ENCODE measurements at places on chromosomes 3 and 15.

DNA sequence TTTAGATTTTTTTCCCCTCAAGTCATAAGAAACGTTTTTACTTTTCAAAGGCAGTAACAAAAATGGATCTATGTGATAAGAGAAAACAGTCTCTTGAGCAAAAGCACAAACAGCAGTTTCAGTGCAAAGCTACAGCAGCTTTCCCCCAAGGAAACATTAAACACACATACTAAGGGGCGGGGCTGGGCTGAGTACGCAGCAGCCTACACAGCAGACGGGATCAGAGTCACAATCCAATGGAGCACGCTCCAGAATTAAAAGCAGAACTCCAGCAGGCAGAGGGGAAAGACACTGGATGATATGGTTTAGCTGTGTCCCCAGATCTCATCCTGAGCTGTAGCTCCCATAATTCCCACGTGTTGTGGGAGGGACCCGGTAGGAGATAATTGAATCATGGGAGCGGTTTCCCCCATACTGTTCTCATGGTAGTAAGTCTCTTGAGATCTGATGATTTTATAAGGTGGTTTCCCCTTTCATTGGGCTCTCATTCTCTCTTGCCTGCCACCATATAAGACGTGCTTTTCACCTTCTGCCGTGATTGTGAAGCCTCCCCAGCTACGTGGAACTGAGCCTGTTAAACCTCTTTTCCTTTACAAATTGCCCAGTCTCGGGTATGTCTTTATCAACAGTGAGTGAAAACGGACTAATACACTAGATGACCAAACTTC is 116.2 kb upstream of the SLCO3A1 start:
- DNase-seq: no peak

DNA sequence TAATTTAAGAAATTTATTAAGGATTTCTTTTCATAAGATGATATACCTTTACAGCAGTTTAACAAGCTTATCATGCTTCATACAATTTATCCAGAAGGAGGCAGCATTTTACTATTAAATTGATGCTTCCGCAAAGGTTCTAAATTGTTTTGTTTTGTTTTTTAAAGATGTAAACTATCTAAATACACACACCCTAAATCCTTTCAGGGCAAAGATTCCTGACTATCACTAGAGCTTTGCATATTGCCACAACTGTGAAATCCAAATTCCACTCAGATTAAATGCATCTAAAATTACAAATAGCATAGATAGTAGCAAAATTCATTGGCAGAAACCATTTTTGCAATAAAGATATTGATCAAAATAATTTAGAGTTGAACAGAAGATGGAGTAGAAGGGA is 44.5 kb upstream of the CCNL1 start:
- no peak for DNase-seq

GRCh38 chr15:46646490-46646889 is 1011.7 kb downstream of the SQOR start:
- no peak for DNase-seq

DNA sequence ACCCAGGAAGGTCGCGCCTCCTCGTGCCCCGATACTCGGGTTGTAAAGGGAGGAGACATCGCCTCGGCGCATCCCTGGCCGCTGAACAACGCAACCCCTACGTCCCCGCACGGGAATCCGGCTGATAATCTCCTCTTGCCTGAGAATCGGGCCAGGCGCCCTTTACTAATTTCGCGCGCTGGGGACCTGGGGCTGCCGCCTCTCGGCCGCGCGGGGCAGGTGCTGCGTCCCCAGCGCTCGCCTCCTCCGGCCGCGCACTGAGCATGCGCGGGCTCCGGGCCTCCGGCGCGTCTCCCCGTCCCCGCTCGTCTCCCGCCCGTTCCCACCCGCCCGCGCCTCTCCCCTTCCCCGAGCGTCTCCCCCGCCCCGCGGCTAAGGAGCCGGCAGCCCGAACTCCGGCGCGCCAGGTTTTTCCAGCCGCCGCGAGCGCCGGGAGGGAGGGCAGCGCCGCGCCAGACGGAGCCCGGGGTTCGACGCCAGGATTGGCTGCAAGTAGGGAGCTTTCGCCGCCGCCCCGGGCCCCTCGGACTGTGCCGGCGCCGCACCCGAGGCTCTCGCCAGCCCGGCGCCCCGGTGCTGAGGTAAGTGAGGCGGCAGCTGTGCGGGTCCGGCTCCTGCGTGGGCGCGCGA is at the start of gene CNTN4:
TSS of gene CNTN4 (plus strand) at position 469 of the 630 bp plus-strand sequence.
- no peak for DNase-seq

DNA sequence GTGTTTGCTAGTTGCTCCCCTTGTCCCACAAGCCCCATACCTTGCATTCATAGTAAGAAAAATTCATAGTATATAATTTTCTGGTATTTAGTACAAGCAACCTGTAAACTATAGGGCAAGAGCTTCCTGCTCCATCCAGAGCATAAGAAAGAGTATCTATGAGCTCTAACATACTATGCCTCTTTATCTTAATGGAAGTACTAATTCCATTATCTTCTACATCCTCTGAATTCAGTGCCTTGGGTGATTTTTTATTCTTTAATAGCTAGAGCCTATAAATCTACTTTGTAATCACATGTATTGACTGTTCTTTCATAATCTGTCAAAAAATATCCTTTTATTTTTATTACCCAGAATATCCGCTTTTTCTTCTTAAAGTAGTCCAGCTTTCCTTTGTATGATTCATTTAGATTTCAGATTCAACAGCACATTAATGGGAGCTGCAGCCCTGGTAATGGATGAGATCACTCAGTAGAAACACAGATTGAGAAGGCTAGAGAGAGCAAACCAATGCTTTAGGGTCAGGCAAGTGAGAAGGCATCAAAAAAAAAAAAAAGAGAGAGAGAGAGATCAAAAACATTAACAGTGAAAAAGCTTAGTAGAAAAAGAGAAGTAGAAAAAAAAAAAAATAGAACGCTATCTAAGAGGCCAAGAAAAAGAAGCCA is 511.5 kb upstream of the NAALADL2 start:
- no peak for DNase-seq

- no peak for DNase-seq
Measured at GRCh38 chr3:42157540-42158538, 66.7 kb downstream of the TRAK1 start.

DNA sequence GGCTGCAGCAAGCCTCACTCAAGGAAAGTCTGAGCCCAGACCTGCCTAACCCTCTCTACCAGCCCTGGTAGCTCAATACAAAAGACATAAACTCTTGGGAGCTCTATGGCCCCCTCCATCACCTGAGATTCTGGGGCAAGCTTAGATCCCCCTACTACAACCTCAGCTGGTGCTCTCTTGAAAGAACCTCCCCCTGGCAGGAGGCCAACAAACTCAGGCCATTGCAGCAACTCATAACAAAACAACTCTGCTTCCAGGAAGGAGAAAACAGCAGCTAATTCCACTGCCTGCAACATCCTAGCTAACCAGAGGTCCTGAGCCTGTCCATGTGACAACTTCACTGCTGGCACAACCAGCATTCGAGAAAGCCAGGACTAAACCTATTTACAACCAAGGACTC is 169.2 kb downstream of the ROBO1 start:
- no peak for DNase-seq

DNA sequence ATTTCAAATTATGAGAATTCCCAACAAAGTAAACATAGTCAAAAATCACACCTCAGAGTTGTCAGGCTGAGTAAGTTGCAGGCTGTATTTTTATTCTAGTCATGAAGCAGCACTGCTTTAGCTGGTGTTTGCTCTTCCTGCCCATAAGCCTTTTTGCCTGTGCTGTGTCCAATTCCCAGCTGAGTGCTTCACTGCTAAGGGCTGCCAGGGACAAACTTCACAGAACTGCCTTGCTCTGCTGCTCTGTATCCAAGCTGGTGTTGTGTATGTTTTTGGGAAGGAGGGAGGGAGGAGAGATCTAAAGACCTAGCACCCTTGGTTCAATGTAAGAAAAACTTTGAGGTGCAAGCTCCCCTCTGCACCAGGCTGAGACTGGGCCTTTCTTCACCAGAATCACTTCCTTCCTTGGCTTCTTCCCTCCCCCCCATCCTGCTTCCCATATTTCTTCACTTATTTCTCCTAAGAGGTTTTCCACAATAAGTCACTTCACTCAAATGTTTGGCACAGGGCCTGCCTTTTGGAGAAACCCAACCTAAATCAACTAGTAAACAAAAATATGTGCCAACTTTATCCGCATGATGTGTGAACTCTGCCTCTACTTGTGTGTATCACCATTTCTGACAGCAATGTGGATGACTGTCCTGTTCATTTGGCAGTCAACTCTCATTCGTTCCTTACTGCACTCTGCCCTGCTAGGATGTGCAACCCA is 156.1 kb downstream of the TBL1XR1 start:
- DNase-seq: no peak

DNA sequence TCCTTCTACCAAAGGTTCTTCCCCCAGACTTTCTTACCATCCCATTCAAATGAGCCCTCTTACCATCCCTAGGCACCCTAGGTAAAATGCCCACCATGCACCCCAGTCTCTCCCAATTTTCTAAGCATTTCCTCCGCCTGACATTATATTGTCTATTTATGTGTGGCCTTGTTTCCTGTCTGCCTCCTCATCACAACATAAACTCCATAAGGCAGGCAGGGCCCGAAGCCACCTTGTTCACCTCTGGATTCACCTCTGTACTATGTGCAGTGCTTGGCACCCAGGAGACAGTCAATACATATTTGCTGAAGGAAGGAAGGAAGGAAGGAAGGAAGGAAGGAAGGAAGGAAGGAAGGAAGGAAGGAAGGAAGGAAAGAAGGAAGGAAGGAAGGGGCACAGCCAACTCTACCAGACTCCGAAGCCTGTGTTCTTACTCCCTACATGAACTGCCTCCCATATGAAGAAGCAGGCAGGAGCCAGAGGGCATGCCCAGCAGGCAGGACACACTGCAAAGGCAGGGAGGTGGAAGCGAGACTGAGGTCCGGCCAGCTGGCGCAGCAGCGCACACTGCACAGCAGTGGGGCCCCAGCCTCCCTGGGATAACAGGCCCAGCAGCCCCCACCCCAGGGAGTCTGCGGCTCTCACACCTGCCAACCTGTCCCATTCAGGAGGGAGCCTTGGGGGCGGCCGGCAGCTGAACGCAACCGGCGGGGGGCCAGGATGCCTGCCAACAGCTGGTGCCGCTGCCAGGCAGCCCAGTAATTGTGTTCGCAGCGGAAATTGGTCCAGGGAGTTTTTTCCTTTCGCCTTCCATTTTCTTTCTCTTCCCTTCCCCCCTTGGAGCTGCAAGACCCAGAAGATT is 106.0 kb upstream of the LINGO1 start:
- DNase-seq: no peak

GRCh38 chr3:99439892-99440291 is 198.5 kb upstream of the COL8A1 start:
- no peak for DNase-seq

GRCh38 chr3:192130534-192131132 is 596.7 kb downstream of the FGF12 start:
- DNase-seq: no peak

DNA sequence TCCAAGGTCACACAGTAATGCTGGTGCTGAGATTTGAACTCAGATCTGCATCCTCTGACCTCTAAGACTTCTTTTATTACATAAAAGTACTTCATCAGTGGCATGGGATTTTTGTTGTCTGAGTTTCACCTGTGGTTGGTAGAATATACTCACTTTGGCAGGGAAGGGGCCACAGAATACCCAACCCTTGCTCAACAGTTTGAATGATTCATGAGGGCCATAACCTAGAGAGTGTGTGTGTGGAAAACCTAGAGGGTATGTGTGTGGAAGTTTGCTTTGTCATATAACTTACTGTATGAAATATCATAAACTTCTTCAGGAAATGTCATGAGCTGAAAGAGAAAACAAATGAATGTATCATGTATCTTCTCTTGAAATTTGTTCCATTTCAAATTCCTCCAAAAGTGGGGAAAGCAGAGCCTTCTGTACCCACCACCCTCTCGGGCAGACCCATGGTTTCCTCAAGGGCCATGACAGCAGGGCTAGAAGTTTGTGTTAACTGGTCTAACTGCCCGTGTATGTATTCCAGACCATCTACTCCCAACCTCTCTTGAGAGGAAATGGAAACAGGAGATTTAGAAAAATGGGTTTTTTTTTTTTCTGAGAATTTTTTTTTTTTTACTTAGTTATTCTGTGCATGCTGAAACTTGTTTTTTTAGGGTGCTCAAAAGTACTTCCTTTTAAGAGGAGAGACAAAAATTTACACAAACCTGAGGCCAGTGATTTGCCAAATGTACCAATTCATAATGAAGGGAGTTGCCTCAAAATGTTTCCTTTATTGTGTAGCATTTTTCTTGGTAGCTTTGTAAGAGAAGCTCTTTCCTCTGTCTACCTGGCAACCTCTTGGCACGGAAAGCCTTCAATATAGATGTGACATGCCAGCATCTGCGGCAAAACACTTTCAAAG is 127.0 kb downstream of the TPRG1 start:
- no peak for DNase-seq

DNA sequence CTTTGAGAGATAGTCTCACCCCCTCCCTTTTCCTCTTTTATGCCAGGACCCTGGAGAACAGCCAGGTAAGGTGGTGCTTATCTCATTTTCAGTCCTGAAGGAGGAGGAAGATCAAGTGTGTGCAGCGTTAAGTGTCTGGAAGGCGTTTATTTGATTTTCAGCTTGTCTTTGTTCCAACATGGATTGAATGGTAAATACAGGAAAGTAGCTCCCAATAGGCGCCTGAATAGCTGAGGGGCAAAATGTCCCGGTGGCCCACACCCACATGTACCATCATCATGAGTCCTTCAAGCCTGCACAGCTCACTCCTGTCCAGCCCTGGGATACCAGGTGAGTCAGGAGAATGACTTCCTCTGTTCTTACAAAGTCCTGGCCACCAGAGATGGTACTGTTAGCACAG is 73.5 kb downstream of the CEMIP start:
- DNase-seq: no peak

GRCh38 chr3:198030726-198031125 is 70.7 kb downstream of the LMLN start:
- no peak for DNase-seq

DNA sequence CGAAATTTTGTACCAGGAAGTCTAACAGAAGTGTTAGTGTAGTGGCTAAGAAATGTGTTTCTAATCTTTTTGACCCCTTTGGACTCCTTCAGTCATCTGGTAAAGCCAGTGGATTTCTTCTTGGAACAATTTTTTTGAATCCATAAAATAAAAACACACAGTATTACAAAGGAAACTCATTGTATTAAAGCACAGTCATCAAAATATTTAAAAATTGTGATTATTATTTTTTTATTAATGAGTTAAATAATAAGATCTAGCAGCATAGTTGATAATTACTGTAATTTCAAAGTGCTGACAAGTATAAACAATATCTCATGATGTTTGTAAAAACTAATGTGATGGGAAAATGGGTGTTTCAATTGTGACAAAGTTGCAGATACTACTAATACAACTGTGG is 72.2 kb upstream of the LRRC3B start:
- no peak for DNase-seq

GRCh38 chr3:124510290-124510689 is 220.0 kb upstream of the UMPS start:
- DNase-seq: no peak

GRCh38 chr3:100010087-100010417 is 104.2 kb downstream of the FILIP1L start:
- DNase-seq: no peak

GRCh38 chr3:72820415-72820814 is 27.8 kb downstream of the SHQ1 start:
- DNase-seq: no peak

GRCh38 chr3:24264748-24265158 is 229.9 kb downstream of the THRB start:
- DNase-seq: no peak
